ENCODE measurements at places on chromosomes 2 and 18. TPM values are rescaled to one million over a fixed set of nuclear protein-coding genes. Genes with fewer than 3 reads are reported as not detected.
A peak's percentile ranks its signal among the peaks of the same experiment; 100 is the strongest.

Gene SNX17
- total RNA-seq = 97.6 TPM

Gene ABCB11
- total RNA-seq = 0.06 TPM

- no peak for DNase-seq
Measured at GRCh38 chr2:31940920-31941319, 69.9 kb downstream of the MEMO1 start.

DNA sequence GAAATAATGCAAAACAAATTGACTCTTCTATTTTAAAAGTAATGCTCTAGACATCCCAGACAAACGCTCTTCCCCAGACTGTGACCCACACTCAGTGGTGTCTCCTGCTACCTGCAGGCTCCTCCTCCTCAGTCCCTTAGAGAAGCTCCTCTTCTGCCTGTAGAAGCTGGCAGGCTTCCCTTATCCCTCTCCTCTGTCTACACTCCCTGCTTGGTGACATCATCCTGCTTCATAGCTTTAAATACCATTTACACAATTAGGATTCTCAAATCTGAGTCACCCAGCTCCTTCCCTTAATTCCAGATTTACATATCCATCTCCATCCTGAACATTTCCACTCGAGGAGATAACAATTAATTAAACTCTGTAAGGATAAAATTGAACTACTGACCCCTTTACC, 167.9 kb downstream of the FBXO15 start:
- DNase-seq = no peak

GRCh38 chr2:96330407-96330806, 5.2 kb upstream of the NCAPH start:
- no peak for DNase-seq

- DNase-seq = no peak
Measured at GRCh38 chr2:38653380-38653714, 12.6 kb upstream of the GALM start.

Gene BUB1
- 2.4 TPM for total RNA-seq

DNA sequence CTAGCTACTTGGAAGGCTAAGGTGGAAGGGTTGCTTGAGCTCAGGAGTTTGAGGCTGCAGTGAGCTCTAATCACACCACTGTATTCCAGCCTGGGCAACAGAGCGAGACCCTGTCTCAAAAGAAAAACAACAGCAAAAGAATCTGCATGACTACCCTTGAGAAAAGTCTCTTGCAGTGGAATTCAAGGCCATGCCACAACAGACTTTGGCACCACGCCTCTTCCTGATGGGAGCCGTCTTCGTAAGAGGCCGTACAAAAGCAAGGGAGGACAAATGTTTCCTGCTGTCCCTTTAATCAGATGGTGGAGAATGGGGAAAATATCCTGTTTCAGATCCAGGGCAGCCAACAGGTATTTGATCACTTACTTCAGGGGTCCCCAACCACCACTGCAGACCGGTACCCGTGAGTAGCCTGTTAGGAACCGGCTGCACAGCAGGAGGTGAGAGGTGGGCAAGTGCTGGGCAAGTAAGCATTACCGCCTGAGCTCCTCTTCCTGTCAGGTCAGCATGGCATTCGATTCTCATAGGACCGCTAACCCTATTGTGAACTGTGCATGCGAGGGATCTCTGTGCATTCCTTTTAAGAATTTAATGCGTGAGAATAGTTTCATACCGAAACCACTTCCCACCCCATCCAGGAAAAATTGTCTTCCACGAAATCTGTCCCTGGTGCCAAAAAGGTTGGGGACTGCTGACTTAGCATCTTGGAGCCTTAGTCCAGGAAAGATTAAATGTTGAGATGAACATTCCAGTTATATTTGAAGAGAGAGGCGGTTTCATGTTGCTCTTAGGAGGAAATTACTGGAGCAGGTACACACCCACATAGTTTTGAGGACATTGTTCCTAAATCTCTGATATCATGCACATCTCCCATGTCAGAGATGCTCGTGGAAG, 94.4 kb upstream of the XPO1 start:
- DNase-seq = no peak

DNA sequence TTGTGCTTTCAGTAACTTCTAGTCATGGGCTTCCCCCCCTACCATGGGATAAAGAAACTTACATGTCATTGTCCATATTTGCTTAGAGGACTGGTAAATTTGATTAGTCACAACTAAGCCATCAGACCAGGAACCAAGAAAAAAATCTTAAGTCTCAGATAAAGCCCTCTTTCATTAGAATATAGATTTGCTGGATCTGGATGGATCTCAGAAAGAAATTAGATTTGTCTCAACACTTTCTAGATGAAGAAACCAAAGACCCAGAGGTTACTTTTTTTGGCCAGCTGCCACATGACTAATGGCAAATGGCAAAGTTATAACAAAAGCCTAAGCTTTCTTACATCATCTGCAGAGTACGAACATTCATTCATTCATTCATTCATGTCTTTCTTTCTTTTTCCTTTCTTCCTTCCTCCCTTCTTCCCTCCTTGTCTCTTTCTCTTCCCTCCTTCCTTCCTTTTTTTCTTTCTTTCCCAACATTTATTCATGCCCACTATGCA, 60.2 kb downstream of the CDCA7 start:
- DNase-seq = no peak

Gene M1AP
- 1.4 TPM for total RNA-seq

DNA sequence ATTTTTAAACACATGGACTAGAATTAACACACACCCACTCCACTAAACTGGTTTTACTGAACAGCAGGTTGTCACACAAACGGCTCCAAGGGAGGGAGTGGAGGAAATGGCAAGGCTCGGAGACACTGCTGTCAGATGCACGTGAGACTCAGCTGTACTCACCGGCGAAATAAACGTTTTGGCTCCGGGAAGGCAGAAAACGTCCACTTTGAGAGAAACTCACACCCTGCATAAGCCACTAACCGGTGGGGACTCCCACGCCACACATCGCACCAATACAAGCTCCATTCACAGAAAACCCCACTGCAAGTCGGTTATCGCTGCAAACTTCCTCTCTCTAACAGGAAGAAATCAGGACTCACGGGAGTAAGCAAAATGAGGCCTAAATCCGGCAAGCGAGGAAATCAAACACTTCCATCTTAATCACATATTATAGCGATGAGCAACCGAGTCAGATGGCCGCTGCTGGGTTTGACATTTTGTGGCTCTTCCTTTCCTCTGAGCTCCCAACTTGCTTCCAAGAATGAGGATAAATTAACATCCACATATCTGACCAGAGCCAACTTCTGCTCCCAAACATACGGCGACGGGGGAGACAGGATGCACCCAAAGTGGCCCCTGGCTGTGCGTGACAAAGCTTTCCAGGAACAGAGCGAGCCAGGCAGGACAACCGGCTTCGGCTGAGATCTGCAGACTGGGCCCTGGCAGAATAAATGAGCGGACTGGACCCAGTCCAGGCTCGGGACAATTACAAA, 63.5 kb downstream of the HDAC4 start:
- DNase-seq = no peak

Gene SRSF7
- 112 TPM for total RNA-seq

DNA sequence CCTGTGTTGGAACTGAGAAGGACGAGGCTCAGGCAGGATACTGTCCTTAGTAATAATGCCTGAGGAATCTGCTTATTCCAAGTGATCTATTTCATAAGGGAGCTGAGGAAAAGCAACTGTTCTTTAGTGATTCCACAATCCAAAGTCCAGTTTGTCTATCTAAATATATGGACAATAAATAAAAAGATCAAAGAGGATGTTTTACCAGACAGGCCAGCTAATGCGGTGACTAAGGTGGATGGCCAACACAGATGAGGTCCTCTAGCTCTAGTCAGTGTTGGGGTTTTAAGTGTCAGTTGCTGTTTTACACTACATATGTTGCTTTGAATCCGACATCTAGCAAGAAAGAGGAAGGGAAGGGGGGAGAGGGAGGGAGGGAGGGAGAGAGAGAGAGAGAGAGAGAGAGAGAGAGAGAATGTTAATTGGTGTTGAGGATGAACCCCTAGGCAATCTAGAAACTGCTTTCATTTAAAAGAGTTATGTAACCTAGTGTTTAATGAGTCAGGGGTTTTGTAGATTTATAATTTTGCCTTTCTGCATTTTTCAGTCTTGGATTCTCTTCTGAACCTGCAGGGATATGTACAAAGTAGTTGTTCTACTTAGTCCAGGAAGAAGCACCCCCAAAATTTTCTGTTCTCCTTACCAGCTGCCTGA, 27.0 kb upstream of the SCN1A start:
- DNase-seq = no peak

DNA sequence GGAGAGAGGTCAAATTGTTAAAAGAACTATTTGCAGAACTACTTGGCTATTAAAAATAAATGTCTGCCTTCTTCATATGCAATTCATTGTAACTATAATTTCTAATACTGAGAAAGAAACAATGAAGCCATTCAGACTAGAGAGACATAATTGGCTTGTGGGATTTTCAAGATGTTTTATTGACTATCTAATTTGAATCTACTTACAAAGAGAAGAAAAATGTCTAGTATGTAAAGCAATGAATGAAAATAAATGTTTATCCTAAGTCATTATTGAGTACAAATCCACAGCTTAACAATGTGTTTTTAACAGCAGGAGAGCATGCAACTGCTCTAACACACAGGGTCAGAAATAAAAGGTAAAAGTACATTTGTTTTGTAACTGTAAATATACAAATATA, 19.2 kb downstream of the RMP24 start:
- no peak for DNase-seq

DNA sequence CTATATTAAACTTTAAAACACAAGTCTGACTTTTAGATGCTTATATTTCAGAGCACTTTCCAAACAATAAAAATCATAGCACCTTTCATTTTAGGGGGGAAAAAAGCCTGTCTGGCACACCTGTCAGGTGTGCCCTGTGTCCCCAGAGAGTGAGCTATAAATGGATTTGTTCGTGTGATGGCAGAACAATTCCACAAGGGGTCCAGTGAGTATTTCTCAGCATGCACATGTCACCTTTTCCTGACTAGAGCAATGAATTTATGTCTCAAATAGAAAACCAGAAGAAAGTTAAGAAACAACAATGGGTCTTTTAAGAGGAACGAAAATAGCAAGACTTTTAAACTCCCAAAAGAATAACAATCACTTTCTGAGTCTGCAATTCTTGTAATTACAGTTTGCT, 55.9 kb downstream of the ACVR1C start:
- DNase-seq = no peak

DNA sequence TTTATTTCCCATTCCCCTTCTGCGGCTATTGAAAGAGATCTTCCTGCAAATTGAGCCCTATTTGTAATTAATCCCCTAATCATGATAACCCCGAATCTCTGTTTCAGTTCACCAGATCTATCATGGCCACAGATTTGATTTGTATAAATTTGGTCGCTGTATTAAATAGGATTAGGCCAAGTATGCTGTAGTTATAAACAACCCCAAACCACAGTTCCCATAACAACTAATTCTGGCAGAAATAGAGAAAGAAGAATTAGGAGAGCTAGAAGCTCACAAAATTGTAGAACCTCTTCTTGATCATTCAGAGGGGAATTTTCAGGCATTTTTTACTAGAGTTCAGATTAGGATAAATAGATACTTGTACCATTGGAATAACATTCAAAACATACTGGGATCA, 433.7 kb upstream of the TNP1 start:
- no peak for DNase-seq

DNA sequence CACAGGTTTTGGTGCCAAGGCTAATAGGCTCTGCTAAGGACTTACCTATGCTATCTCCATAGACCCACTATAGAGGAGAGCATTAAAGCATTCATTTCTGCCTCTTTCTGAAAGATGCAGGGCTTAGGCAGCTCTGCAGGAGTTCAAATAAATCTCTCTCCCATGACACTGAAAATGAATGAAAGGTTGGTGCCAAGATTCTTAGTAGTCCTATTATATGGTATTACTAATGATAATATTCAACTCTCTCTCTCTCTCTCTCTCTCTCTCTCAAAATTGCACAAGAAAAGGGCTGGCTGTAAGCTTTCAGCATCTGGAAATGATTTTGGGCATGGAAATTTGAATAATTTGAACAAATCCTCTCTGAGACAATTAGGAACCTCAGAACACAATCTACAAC, 433.7 kb downstream of the MBD2 start:
- DNase-seq = no peak

Gene PDE6D
- 18.7 TPM for total RNA-seq

- peak; percentile 66 for DNase-seq
Measured at GRCh38 chr18:31274931-31275330, 43.0 kb upstream of the DSG1 start.

Gene GALNT5
- 40.2 TPM for total RNA-seq

GRCh38 chr2:9663008-9663879, 32.4 kb upstream of the YWHAQ start:
- no peak for DNase-seq

Gene MAP2
- 44.0 TPM for total RNA-seq

DNA sequence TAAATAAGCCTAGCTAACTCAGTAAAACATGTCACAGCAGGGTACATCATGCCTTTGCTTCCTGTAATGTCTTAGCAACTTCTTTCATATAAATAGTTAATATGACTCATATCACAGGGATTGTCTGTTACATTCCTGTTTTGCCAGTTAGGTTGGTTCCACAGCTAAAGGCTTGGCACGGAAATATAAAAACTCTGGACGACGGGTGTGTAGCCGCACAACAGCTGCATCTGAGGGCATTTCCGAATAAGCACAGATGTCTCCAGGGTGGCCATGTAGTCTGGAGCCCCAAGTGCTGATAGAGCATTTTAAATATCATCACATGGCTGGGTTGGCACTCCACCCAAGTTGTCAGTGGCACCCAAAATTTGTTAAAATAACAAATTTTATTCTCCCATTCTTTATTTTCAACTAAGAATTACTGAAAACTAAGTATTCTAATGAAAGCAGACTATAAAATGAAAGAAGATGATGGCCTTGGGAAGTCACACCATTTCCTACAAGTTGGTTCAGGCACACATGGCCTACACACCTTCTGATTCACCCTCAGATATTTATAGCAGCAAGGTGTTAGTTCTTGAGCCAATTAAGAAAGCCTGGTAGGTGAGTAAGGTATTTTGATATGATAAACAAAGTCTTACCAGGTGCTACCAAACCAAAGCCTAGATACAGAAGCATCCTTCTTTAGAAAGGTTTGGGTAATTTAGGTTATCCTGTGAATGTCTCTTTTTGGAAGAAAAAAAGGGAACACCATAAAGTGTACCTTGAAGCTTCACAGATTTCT, 61.8 kb upstream of the STK17B start:
- no peak for DNase-seq

DNA sequence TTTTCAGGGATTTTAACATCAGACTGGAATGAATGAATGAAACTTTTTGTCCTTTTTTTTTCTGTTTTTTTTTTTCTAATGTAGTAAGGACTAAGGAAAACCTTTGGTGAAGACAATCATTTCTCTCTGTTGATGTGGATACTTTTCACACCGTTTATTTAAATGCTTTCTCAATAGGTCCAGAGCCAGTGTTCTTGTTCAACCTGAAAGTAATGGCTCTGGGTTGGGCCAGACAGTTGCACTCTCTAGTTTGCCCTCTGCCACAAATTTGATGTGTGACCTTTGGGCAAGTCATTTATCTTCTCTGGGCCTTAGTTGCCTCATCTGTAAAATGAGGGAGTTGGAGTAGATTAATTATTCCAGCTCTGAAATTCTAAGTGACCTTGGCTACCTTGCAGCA, 53.4 kb downstream of the SMAD4 start:
- DNase-seq = no peak

Gene IL36B
- total RNA-seq = not detected

- DNase-seq = no peak
Measured at GRCh38 chr18:9104244-9104901, 1.9 kb downstream of the NDUFV2 start.

GRCh38 chr2:42965196-42965595, 172.8 kb upstream of the HAAO start:
- no peak for DNase-seq

- DNase-seq = no peak
Measured at GRCh38 chr2:136693966-136694365, 71.4 kb upstream of the THSD7B start.

Gene VAMP8
- total RNA-seq = 235 TPM
